Anterior cingulate cortex (tissue), 58 donors: ENCODE measurements at places on chromosomes 5 and 9.

GRCh38 chr9:129382281-129383018 lies 204.4 kb upstream of the IER5L start:
- no peak for DNase-seq

- DNase-seq, result no peak
These were observed 196.1 kb downstream of the ARRDC3 start for GRCh38 chr5:91187032-91187431.

DNA sequence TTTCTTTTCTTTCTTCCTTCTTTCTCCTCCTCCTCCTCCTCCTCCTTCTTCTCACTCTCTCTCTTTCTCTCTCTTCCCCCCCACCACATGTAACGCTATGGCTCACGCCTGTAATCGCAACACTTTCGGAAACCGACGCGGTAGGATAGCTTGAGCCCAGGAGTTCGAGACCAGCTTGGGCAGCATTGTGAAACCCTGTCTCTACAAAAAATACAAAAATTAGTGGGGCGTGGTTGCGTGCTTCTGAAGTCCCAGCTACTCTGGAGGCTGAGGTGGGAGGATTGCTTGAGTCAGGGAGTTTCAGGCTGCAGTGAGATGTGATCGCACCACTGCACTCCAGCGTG lies 736 bp upstream of the GLDC start:
- DNase-seq, result no peak

- no peak for DNase-seq
These were observed 45.6 kb downstream of the CNTRL start for GRCh38 chr9:121120386-121120785.

DNA sequence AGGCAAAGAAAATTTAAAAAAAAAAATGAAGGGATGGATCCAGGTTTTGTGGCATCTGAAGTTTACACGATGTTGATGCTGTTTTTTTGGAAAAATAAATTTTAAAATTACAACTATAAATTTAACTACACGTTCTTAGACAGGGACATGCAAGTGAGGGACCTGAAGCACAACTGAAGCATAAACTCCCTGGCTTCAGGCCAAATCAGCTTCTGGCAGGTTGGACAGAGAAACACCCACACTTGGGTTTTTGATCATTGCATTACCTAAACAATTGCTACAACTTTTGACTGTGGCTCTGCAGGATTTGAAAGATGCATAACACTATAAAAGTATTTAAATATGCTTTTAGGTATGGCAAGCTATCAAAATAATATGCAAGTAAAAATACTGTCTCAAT lies 1318.3 kb upstream of the DMAC1 start:
- DNase-seq, result no peak

- DNase-seq, result no peak
These were observed 336.6 kb upstream of the PIK3R1 start for GRCh38 chr5:67878933-67879332.

- DNase-seq, result no peak
These were observed 186.7 kb upstream of the TLX3 start for GRCh38 chr5:171122372-171122771.

GRCh38 chr5:168106008-168106761 lies 185.3 kb upstream of the WWC1 start:
- no peak for DNase-seq

- DNase-seq, result no peak
These were observed 1.2 kb upstream of the ENTREP1 start for GRCh38 chr9:69323861-69324260.

- DNase-seq, result no peak
These were observed 76.1 kb downstream of the NREP start for GRCh38 chr5:111680737-111681413.

- no peak for DNase-seq
These were observed 60.7 kb downstream of the BHMT start for GRCh38 chr5:79172269-79172668.

DNA sequence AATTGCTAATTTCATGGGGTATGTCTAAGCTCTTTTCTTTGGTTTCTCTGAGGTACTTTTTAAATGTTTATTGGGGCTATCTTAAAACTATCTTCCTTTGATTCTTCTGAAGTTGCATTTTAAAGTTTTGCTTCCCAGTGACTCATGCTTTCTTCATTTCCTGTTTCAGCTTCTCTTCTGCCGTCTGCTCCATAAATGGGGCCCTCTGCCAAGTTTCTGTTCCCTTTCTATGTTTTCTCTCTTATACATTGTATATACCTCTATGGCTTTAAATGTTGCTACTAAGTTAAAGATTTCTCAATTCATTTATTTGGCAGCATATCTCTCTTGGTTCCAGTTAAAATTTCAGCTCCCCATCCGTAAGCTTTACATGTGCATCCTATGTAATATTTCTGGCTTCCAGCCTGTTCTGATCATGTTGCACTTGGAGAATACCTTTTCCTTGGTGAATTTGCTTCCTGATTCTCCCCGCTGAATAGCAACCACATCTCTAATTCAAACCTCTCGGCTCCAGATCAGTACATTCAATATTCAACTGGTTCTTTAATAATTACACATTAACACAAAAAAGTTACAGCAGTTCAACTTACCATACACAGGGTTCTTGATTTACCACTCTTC lies 125.3 kb downstream of the ST8SIA4 start:
- no peak for DNase-seq

DNA sequence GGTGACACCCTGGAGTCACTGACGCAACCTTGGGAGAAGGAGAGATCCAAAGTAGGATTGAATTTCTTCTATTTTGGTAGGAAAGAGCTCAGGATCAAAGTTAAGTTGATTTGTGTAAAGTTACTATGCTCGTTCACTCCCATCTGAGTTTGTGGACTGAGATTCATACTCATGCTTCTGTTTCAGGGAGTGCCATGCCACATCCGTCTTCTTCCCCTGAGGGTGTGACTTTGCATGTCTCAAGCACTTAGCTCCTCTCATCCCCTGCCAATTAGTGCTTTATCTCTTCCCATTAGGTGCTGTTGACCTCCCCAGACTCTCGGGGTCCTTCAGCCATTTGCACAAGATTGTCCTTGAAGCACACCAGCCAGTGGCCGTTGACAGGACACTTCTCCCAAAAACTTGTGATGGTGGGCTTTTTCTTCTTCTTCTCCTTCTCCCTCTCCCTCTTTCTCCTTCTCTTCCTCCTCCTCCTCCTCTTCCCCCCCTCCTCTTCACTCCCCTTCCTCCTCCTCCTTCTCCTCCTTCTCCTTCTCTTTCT lies 232.2 kb upstream of the KLF4 start:
- DNase-seq, result no peak

- DNase-seq, result no peak
These were observed 45.6 kb upstream of the SPTLC1 start for GRCh38 chr9:92160786-92161185.

GRCh38 chr5:130126746-130127145 lies 222.5 kb downstream of the CHSY3 start:
- no peak for DNase-seq

DNA sequence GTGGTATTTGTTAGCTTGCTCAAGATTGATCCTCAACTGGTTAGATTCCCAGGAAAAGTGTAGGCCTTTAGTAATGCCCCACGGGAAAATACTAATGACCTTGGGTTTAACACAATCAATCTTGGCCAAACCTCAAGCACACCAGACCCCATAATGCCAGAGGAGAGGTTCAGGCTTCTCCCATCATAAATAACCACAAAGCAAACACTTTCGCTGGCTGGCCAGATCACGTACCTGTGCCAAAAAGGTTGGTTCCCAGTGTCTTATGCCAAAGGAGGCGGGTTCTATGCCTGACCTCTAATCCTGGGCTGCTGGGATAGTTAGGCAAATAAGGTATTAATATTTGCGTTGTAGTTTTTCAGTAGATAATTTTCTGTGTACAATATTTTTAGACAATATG lies 379.2 kb upstream of the CDH18 start:
- no peak for DNase-seq

- DNase-seq, result no peak
These were observed 13.4 kb downstream of the HSPA5 start for GRCh38 chr9:125227761-125228160.

DNA sequence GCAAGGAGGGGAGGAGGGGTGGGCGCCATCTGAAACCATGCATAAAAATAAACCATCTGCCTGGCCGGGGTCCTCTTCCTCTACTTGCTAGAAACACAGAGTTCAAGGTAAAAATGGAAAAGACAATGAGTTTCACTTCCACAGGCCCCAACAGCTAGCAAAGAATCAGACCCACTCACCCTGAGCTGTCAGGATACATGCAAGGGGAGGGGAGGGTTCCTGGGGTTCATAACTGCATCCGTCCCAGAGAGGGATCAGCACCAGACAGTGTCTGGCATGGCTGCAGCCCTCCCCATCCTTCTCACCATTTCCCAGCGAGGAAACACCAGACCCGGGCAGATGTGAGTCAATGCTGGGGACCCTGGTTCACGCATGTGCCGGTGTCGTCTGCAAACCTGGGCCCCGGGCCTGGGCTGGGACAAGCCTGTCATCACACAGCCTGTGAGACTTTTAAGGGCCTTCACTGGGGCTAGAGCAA lies 55.4 kb downstream of the SEMA4D start:
- no peak for DNase-seq

- DNase-seq, result no peak
These were observed 104.0 kb downstream of the ATP10B start for GRCh38 chr5:160747987-160748386.

GRCh38 chr9:13555989-13556500 lies 276.6 kb upstream of the MPDZ start:
- DNase-seq, result no peak

- DNase-seq, result no peak
These were observed 142.1 kb downstream of the AGTPBP1 start for GRCh38 chr9:85599540-85600105.

GRCh38 chr9:7297521-7297920 lies 502.1 kb downstream of the DMAC1 start:
- DNase-seq, result no peak

DNA sequence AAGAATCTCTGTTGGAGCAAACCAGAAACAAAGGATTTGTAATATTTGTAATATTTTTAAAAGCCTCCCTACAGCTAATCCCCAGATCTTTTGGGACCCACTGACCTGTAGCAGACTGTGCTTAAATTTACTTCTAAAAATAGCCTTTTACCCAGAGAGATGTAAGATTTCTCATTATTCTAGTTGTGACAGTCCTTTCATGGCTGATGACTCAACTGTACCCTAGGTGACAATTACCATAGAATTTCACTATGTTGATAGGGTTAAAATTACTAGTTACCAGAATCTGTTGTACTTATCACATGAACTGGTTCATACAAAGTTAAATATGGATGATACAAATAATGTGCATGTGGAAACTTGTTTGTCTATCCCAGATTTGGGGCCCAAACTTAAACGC lies 543.9 kb upstream of the SEMA6A start:
- no peak for DNase-seq
